ELR (cell line): ENCODE measurements at places on chromosomes 13 and 19.
A peak's percentile ranks its signal among the peaks of the same experiment; 100 is the strongest.

DNA sequence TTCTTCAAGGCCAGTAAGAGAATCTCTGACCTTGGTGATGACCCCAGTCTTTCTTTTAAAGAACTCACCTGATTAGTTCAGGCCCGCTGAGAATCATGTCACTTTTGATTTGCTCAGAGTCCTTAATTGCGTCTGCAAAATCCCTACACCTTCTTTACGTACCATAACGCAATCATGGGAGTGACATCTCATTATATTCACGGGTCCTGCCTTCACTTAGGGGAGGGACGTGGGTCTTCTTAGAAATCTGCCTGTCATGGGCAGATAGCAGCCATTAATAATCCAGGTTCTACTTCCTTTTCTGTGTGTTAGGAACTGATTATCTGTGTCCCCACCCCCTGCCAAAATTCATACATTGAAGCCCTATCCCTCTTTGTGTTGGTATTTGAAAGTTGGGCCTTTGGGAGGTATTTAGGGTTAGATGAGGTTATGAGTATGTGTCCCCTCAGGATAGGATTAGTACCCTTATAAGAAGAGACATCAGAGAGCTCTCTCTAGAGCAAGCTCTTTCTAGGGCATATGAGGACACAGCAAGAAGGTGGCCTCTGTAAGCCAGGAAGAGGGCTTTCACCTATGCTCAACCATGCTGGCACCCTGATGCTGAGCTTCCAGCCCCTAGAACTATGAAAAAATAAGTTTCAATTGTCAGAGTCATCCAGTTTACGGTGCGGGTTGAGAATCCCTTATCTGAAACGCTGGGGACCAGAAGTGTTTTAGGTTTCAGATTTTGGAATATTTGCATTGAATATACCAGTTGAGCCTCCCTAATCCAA lies 9.9 kb downstream of the TPP2 start:
- no peak for DNase-seq

GRCh38 chr13:33479105-33479504 lies 193.6 kb upstream of the STARD13 start:
- DNase-seq, result no peak

GRCh38 chr13:31631746-31632145 lies 107.6 kb upstream of the RXFP2 start:
- DNase-seq, result no peak

- DNase-seq, result no peak
These were observed 10.0 kb downstream of the ARHGAP45 start for GRCh38 chr19:1076951-1077350.

GRCh38 chr13:20994441-20994821 lies 67.0 kb downstream of the LATS2 start:
- peak; percentile 48 for DNase-seq

DNA sequence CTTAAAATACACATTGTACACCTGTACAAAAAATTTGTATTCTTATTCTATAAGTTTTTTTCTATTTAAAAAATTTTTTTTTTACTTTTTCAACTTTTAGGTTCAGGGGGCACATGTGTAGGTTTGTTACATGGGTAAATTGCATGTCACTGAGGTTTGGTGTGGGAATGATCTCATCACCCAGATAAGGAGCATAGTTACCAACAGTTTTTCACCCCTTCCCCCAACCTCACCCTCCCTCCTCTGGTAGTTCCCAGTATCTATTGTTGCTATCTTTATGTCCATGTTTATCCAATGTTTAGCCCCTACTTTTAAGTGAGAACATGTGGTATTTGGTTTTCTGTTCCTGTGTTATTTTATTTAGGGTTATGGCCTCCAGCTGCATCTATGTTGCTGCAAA lies 89.9 kb downstream of the CDK8 start:
- no peak for DNase-seq

- DNase-seq, result no peak
These were observed 57.2 kb downstream of the CHST8 start for GRCh38 chr19:33678796-33679585.

GRCh38 chr13:34570698-34571353 lies 371.2 kb upstream of the NBEA start:
- no peak for DNase-seq

GRCh38 chr19:33424181-33424580 lies 50.7 kb downstream of the CEBPG start:
- DNase-seq, result no peak

DNA sequence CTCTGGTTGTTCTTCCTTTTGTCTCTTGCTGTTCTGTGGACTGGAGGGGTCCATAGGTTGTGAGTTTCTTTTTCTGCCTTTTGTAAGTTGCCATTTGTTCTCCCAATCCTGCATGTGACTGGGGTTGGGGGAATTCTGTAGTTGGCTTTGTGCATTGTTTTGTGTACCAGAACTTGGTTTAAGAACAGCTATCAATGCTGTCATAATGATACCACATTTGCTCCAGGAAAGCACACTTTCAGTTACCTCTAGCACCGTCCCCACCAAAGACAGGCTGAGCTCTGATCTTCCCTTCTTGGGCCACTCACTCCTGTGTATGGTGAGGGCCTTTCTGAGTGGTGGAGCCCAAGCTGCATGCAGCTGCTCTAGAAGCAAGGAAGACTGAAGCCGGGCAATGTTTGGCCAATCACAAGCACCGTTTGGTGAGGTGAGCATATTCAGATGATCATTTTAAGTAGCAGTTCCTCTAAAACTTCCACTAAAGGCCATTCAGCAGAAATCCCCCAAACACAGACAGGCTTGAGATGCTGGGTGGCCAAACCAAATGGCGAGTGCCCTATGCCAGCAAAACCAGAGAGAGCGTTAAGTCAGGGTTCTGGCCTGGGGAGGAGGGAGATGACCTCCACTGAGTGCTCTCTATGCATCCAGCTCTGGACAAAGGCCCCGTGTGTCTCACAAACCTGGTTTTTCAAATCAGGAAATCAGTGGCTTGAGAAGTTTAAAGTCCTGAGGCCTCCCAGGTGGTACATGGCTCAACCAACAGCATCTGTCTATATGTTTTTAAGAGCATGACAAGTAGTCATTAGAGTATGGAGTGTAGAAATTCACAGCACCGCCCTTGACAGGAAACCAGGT lies 120.7 kb upstream of the SPATA13 start:
- DNase-seq, result no peak

- no peak for DNase-seq
These were observed 70.6 kb upstream of the C13orf46 start for GRCh38 chr13:114044486-114044885.

DNA sequence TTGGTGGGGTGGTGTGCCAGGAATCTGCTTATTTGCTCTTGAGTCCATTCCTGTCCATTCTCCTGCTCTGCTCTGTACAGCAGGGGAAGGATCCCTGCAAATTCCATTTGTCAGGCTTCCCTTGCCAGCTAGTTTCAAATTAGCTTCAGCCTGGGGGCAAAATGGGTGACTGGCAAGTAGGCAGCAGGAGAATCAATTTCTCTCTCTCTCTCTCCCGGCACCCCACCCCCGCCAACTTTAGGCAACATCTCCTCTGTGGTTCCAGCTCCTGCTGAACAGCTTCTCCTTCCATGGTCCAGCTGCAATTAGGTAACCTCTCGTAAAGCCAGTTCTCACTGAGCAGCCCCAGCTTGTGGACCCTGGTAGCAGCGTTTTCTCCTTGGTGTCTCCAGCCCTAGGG lies 6.7 kb upstream of the MYCBP2 start:
- DNase-seq, result no peak

- DNase-seq, result no peak
These were observed 1.1 kb downstream of the TRIM13 start for GRCh38 chr13:49997955-49998354.

DNA sequence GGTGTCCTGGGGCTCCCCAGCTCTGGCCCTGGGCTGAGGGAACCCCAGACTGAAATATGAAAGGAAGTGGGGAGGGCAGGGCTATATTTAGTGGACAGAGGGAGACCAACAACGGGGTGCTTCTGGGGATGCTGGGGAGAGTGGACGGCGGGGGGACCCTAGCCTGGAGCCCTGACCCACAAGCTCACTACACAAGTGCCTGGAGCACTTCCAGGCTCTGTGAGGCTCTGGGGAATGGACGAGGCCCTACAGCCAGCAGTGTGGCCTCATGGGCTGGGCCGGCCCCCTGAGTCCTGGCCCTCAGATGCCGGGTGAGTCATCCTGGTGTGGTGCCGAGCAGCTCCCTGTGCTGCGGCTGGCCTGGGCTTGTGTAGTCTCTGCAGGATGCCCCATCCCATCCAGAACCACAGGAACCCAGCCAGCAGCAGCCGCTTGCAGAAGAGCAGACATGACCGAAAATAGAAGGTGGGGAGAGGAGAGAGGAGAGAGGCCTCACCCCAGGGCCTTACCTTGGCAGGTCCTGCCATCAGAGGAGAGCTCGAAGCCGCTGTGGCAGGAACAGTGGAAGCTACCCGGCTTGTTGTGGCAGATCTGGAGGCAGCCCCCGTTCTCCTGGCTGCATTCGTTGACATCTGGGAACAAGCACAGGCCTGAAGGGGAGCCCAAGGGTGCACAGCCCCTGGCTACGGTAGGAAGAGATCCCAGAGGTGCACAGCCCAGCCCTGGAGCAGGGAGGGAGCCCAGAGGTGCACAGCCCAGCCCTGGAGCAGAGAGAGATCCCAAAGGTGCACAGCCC lies 26.1 kb downstream of the GAS6 start:
- peak; percentile 99 for DNase-seq

- peak; percentile 80 for DNase-seq
These were observed 112.5 kb upstream of the SLC7A1 start for GRCh38 chr13:29707876-29708543.

DNA sequence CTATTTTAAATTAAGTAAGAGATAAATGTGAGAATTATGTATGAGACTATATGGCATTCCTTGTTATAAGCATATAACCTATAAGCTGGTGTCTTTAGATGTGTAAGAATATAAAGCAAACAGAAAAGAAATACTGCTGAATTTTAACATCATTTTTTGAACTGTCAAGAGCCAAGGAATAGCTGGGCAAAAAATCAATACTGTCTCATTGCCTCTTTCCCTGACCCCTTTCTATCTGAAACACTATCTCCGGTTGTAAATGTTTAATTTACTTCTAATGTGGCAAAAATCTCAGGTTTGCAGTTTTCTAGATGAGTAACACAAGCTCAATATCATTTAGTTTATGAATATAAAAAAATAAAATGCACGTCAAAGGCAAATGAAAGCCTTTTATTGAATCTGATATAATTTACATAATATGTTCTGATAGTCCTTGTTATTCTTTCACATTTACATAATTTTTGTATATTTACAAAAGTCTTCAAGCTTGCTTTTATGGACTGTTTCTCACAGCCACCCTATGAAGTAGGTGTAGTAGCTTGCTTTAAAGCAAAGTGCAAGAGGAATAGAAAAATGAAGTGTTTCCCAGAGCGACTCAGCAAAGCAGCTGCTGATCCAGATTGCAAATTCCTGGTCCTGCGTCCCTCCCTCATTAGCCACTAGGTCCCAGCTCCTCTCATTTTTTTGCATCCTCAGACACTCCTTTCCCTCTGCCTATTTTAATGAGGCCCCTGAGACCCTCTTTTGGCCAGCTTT lies 188.2 kb upstream of the RFC3 start:
- DNase-seq, result no peak

DNA sequence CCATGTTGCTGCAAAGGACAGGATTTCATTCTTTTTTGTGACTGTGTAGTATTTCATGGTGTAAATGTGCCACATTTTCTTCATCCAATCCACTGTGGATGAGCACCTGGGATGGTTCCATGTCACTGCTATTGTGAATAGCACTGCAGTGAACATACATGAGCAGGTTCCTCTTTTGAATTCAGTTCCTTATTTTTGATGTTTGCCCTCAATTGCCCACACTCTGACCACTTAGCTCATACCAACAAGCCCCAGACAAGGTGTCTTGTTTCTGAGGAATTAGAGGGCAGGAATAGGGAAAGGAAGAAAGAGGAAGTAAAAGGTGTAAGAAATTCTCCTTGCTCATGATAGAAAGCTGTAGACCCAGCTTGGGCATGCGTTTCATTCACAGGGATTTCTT lies 244.2 kb upstream of the ZNF507 start:
- no peak for DNase-seq

GRCh38 chr19:3443840-3444694 lies 36.3 kb downstream of the SMIM24 start:
- no peak for DNase-seq

DNA sequence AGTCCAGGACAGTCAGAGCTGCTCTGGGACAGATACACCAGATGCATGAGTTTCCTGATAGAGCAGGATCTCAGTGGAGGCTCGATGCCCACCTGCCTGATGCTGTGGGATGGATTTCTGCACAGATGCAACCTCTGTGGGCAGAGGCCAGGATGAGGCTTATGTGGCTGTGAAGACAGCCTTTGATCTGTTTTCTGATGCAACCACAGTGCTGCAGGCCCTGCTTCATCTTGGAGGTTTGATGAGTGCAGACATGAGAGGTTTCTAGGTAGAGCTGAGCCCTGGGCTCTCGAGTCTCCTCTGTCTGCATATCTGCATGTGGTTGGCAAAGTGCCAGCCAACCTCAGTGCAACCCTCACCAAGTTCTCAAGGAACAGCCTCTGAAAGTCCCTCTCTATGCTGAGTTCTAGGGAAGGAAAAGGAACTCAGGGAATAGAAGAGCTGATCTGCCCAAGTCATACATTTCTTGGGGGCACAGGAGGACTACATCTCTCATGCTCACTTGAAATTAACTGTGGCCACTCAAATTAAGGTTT lies 23.1 kb upstream of the TSHZ3 start:
- DNase-seq, result no peak

DNA sequence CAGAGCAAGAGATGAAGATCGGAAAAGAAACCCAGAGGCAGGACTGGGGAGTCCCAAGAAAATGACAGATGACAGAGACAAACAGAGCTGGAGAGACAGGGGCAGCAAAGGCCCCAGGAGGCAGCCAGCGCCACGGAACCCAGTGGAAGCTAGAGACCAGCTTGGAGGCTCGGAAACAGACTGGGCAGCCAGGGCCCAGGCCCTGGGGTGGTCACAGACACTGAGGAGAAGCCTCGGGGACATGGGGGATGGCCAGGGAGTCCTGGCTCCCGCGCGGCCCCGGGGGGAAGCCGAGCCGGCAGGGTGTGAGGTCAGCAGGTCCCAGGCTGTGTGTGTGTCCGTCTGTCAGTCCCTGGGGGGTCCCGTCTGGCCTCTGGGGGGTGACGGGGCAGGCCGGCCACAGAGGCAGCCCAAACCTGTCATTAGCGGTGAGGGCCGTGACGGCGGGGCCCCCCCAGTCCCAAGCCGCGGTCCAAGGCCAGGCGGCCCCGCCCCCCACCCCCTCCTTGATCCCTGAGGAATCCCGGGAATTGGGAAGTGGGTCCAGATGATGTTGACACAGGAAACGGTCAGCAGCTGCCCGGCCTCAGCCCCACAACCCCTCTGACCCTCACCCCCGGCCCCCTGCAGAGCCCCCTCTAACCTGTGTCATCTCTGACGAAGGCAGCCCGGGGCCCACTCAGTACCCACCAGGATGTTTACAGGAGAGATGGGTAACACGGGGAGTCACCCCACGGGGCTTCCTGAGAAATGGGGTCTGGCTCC lies 2.5 kb upstream of the TMEM190 start:
- DNase-seq, result peak; percentile 65
